Fibroblast of skin of scalp (primary cell): ENCODE measurements at places on chromosomes 4 and X.

GRCh38 chr4:76991161-76991660, 41.7 kb downstream of the SEPTIN11 start:
- DNase-seq: peak; percentile 53

GRCh38 chr4:99815597-99816011, 1.0 kb upstream of the DAPP1 start:
- no peak for DNase-seq

GRCh38 chr4:157115613-157116335, 39.8 kb downstream of the GLRB start:
- DNase-seq: peak; percentile 85

DNA sequence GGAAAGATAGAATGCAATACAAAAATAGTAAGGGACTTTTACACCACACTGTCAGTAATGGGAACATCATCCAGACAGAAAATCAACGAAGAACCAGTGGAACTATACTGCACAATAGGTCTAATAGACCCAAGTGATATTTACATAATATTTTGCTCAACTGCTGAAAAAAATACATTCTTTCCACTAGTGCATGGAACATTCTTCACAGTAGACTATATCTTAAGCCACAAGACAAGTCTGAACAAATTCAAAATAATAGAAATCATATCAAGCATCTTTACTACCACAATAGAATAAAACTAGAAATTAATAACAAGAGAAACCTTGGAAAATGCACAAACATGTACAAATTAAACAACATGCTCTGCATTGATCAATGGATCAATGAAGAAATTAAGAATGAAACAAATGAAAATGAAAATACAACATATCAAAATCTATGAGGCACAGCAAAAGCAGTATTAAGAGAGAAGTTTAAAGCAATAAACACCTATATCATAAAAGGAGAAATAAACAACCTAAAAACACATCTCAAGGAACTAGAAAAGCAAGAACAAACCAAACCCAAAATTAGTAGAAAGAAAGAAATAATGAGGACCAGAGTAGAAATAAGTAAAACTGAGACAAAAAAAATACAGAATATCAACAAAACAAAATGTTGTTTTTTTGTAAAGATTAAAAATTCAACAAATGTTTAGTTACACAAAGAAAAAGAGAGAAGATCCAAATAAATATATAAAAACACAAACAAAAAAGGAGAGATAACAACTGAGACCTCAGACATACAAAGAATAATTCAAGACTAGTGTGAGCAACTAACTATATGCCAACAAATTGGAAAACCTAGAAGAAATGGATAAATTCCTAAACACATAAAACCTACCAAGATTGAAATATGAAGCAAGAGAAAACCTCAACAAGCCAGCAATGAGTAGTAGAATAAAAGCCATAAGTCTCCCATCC, 51.5 kb upstream of the ANTXR2 start:
- DNase-seq: no peak

DNA sequence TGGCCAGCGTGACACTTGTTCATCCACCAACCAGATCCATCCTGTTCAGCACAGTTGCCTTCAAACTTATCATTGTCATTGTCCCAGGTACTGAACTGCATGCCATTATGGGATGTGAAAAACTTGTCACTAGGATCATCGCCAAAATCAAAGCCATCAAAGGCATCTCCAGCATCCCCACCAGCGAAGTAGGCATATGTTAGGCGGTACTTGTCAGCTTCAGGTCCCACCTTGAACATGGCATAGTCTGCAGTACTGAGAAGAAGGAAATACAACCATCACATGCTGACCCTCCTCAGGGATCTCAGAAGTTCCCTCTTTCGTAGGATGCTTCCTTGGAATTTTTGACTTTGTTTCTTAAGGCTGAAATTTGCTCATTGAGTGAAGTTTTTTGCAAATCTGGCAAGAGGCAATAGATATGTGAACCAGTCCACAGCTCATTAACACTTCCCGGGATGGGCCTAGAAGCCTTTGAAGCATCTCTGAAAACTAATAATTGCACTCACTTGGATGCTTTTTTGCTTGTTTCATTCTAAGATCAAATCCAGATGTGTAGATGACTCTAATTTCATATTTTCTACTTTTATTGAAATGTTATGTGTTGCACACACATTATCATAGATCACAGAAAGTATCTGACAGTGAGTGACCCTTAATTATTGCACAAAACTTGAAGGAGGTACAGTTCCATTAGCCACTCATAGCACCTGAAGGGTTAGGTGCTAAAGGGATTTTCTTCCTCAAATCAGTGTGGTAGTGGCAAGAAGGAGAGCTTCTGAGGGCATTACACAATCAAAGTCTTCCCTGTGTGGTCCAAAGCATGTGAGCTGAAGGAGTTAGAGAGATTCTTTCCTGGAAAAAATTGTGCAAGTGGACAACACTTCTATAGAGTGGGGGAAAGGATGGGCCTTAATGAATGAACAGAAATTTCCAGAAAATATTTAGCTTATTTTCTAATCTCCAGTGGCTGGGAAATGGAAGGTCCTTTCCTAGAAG, 5.4 kb downstream of the FGG start:
- DNase-seq: no peak

DNA sequence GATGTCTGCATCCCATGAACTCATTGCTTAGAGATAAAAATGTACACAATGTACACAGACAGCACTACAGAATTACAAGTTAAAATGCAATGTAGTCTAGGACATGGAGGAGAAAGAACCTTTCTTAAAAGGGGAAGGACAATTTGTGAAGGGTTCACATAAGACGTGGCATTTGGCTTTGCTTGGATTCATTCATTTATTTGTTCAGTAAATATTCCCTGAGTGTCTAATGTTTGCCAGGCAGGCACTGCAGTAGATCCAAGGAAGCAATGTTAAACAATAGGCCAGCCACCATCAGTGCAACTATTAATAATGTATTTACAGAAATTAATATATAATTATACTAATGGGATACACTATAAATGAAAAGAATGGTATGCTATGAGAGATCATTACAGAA, 94.4 kb downstream of the GRIA2 start:
- DNase-seq: no peak

- peak; percentile 10 for DNase-seq
Measured at GRCh38 chrX:111447298-111447697, 35.3 kb upstream of the DCX start.

DNA sequence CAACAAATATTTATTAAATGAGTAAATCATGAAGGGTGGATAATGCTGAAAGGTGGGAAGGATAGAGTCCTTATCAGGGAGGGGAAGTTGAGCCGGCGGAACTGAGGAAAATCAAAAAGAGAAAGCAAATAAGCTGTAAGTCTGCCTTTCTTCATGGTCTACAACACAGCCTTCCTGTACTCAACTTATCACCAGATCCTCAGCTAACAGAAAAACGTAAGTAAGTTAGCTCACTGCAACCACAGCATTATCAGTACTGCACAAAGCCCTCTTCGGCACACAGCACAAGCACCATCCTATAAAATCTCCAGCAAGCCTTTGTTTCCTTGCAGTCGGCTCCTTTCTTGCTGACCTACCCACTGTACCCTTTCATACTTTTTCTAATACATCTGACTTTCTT, 70.3 kb downstream of the CRMP1 start:
- no peak for DNase-seq

DNA sequence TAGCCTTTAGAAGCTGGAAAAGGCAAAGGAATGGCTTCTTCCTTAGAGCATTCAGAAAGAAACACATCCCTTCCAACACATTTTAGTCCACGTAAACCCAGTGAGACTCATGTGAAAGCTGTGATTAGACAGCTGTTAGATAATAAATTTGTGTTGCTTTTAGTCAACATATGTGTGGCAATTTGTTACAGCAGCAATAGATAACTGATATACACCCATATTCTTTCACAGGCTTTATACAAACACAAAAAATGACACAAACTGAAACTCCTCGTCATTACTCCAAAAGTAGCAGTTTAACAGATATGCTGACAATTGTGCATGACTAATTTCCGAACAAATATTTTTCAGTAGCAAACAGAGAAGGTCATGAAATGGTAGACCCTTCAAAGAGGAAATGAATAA, 65.3 kb downstream of the ANTXR2 start:
- DNase-seq: no peak

DNA sequence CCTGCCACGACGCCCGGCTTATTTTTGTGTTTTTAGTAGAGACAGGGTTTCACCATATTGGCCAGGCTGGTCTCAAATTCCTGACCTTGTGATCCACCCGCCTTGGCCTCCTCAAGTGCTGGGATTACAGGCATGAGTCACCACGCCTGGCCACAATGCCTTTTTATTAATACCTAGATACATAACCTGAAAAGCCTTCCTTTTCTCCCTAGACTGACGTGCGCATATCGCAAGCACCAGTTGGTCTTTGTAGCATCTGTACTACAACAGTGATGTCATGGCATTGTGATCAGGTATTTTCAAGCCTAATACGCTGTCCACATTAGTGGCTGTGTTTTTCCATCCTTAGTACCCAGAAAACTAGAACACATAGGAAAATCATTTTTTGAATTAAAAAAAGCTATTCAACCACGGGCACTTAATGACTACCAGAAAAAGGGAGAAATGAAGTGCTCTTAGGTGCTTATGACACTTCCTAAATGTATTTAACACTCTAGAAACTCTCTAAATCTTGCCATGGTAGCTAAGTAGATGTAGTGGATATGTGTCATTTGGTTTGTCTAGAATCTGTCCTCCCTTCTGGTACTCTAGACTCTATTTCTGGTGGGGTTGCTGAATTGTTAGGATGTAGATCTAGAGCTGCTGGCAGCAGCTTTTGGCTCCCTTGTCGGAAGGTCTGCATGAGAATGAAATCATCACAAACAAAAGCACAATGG, 707.8 kb downstream of the STIM2 start:
- DNase-seq: no peak

- DNase-seq: no peak
Measured at GRCh38 chrX:132668178-132668577, 179.3 kb upstream of the MBNL3 start.

DNA sequence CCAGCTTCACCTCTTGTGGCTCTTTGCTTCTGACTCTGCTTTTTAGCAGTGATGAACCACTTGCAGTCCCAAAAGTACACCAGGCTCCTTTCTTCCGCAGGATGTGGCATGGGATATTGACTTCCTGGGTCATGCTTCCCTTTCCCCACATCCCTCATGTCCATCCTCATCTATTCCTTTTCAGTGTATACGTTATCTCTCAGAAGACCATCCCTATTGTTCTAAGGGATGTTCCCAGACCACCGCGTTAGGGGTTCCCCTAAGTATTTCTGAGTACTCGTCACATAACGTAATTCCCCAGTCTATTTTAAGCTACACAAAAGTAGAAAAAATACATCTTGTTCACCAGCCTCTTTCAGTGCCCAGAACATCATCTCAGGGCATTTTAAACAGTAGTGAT, 71.1 kb upstream of the NLGN4X start:
- DNase-seq: no peak

- DNase-seq: peak; percentile 34
Measured at GRCh38 chr4:88570001-88570400, 22.3 kb upstream of the HERC3 start.

GRCh38 chr4:4990329-4990728, 28.9 kb downstream of the CYTL1 start:
- peak; percentile 15 for DNase-seq

DNA sequence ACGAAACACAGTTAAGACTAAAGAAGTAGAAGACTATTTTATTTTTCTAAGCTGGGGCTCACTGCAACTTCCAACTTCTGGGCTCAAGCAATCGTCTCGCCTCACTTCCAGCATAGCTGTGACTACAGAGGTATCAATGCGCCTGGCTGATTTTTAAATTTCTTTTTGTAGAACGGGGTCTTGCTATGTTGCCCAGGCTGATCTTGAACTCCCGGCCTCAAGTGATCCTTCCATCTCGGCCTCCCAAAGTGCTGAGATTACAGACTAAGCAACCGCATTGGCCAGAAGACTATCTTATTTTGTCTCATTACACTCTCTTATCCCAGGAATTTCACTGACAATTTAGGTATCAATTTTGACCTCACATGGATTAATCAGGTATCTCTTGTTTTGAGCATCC, 1.2 kb downstream of the LAMTOR3 start:
- DNase-seq: no peak

DNA sequence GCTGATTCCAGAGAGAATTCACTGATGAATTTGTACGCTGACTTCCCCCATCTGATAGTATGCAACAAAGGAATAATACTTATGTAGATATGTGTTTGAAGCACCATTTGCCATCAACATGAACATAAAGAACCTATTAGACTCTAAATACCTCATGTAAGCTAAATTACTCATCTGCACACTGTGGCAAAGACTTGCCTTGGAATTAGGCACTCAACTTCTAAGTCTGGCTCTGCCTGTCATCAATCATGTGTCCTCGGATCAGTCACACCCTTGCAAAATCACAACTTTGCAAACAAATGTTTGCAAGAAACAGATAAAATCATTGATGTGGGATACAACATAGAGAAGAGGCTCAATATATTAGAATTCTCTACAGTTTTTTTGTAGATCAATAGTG, 169.9 kb upstream of the LDB2 start:
- DNase-seq: no peak

DNA sequence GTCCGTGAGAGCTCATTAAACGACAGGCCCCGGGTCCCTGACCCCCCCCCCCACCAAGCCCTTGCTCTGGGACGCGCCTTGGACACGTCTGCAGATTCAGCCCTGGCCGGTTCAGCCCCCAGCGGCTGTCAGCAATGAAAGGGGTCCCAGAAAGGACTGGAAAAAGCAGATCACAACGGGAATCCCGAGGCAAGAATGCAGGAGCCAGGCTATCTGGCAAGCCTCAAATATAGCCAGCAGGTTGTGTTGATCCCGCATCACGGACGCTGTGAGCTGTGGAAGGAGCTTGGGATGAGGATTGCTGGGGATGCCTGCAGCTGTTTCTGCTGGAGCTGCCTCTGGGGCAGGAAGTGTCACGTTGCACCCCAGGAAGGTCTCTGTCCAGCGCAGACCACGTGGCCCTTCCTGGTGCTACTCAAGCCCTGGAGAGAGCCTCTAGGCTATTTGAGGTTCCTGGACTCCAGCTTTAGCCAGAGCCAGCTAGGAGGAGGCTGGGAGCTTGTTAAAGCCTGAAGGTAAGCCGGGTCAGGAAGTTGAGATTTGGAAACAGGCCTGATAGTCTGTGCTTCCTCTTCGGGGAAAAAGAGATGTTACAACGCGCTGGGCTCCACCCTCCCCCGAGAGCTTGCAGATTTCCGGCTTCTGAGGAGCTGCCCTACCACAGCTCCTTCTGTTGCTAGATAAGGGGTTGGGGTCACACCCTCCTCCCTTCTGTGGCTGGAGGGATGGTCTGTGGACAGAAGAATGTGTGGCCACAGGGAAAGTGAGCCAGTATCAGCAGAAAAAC, 19.3 kb upstream of the CSF2RA start:
- peak; percentile 21 for DNase-seq

- DNase-seq: no peak
Measured at GRCh38 chr4:2419814-2420213, 1.1 kb downstream of the CFAP99 start.

DNA sequence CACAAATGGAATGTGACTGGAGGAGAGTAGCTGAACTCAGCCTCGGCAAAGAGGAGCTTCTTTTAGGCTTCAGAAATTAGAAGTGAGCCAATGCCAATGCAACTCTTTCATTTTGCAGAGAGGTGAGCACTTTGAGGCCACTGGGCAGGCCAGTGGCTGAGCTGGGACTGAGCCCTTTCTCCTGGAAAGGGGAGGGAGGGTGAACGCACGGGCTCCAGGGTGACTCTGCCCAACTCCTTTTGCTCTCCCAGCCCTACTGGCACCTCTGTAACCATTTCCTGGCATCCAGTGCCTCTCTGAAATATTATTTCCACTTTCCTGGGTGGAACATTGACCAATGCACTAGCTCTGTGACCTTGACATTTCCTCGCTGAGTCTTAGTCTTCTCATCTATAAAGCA, 88.1 kb downstream of the SLC2A9 start:
- DNase-seq: no peak
